CD8-positive, alpha-beta memory T cell (primary cell): ENCODE measurements at places on chromosomes 1 and 21. TPM values are rescaled to one million over a fixed set of nuclear protein-coding genes. Genes with fewer than 3 reads are reported as not detected.
A peak's percentile ranks its signal among the peaks of the same experiment; 100 is the strongest.

GRCh38 chr1:50427818-50428779, 4.9 kb upstream of the DMRTA2 start:
- no peak for DNase-seq

DNA sequence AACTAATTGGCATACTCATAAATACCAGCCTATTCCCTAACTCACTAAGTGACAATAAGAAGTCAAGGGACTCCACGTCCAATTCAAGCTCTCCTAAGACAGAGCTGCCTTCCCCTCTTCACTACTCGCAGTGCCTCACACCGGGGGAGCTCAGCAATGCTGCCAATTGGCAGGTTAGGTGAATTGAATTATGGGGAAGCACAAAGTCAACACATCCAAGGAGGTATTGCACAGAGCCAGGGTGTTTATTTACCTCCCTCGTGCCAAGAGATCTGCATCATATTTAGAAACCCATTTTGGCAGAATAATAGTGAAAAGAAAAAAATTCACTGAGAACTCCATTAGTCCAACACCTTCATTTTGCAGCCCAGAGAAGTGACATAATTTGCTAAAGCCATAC, 20.4 kb upstream of the TNR start:
- DNase-seq, result no peak

GRCh38 chr1:209109001-209109785, 474.3 kb upstream of the CAMK1G start:
- DNase-seq, result no peak

DNA sequence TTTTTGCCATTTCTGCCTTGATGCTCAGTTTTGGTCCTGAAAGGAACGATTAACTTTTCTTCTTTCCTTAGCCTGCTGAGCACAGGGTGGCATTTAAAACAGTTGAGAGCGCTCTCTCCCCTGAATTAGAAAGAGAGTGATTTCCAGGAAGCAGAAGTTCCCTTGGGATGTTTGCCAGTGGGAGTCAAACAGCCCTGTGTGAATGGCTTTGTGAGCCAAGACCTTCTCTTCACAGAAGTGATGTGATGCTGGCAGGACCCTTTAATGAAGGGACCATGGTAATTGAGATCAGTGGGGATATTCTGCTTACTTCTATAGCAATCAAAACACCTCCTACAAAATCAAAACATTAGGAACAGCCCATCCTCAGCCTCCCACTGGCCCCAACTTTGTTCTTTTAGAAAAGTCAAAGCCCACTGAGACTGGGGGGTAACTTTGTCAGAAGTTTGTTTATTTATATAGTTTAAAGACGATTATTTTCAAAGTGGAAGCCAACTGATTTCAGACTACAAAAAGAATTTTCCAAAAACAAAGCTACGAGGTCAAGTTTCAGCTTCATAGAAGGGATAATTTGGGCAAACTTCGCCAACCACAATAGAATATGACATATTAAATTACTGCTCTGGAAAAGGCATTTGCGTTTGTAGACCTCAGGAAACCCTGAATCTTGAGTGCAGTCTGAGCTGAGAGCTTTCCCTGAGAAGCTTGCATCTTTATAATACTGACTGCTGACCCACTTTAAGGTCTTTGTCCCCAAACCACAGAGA, 122.7 kb downstream of the GABPA start:
- DNase-seq, result no peak

DNA sequence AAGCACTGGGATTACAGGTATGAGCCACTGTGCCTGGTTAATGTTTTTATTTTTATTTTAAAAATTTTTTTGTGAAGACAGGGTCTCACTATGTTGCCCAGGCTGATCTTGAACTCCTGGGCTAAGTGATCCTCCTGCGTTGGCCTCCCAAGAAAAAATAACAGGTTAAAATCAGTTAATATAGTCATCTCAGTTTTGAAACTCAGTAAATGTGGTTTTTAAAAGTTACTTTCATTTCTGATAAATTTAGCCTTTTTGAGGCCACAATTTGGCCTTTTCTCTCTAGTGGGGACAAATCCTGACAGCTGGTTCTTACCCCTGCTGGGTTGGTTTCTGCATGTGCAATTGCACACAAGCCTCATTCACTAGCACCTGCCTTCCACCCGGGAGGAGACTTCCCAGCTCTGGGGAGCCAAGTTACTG, 13.3 kb downstream of the PMF1 start:
- DNase-seq, result no peak

- no peak for DNase-seq
Observed at GRCh38 chr1:55636696-55637095, 421.5 kb upstream of the USP24 start.

DNA sequence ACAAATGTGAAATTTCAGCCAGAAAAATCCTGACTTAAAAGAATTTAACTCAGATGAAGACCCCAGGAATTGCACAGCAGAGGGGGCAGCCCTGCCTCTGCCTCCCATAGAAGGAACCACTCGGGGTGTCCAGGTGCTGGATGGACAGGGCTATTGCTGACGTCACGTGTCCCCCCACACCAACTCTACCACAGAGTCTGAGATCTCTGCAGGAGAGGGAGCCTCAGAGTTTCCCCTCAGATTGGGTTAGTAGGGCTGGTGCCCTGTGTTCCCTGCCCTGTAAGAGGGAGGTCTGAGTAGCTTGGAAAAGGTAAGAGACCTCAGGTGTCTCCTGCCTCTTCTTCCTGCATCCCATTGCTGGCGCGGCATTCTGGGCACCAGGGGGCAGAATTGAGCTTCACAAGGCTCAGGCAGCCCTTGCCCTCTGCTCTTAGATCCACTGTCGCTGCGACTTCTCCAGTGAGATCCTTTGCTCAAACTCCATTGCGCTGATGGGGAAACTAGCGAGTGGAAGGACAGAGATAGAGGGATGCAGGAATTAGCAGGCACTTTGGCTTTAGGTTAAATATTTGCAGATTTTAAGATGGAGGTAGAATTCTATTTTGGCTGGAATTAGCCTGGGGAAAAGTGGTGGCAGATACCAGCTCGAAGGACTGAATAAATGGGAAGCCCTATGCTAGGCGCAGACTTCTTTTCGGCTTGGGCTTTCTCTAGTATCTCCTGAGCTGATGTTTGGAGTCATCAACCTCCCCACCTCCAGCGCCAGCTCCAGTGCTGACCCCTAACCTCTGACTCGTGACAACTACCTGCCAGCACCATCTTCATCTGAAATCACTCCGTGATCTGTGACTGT, 42.8 kb upstream of the DMBX1 start:
- peak; percentile 49 for DNase-seq

GRCh38 chr1:226637147-226637935, 88.8 kb downstream of the STUM start:
- DNase-seq, result no peak

DNA sequence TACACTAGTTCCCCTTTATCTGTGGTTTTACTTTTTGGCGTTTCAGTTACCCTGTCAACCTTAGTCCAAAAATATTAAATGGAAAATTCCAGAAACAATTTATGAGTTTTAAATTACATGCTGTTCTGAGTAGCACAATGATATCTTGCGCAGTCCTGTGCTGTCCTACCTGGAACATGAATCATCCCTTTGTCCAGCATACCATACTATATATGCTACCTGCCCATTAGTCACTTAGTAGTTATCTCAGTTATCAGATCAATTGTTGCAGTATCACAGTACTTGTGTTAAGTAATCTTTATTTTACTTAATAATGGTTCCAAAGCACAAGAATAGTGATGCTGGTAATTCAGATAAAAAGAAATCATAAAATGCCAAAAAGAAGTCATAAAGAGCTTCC, 52.7 kb downstream of the AGBL4 start:
- no peak for DNase-seq

GRCh38 chr21:20443558-20444155, 554.6 kb upstream of the NCAM2 start:
- no peak for DNase-seq

- DNase-seq, result no peak
Observed at GRCh38 chr1:167862432-167863076, 51.4 kb downstream of the ADCY10 start.

- DNase-seq, result no peak
Observed at GRCh38 chr1:221606256-221606655, 135.6 kb downstream of the DUSP10 start.

GRCh38 chr1:79055856-79056255, 49.3 kb upstream of the ADGRL4 start:
- DNase-seq, result no peak

GRCh38 chr1:61842863-61843514, 100.7 kb downstream of the PATJ start:
- DNase-seq, result no peak

DNA sequence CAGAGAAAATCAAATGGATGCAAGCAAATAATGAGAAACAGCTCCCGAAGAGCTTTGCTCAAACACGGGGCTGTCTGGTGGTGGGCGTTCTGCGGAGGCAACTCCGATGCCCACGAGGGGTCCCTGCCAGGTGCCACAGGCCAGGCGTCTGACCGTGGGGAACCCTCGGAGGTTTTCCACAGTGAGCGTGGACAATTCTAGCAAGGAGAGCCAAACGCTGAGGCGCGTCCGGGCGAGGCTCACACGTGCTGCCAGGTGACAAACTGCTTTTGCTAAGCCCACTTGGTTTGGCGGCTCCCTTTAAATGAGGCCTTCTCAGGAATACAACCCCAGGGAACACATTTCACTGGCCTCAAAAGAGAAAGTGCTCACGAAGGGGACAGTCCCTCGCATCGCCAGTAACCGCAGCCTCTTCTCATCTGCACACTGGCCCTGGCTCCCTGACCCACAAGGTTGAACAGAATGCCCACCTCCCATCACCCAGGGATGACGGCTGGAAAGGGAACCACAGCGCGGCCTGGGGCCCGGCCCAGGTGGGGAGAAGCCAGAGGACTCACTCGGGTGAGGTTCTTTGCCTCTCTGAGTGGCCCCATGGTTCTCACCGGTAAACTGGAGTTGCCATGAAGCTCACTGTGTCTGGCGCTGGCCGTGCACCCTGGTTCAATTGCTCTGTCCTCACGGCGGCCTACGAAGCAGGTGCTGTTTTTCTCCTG, 97.4 kb downstream of the PRDM16 start:
- DNase-seq, result no peak

DNA sequence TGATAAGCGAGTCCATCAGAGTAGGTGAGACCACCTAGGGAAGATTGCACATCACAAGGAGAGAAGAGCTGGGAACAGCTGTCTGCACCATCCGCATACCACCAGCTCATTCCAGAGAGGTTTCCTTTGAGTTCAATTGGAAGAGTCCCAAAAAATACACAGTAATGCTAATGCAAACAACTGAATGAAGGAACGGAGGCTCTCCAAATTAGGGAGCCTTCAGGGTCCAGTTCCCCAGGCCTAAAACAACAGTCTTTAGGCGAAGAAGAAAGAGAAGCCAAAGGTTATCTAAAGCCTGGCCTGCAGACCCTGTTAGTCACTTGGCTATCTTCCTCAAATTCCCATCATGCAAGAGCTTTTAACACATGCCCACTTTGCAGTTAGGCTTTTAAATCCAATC, 246.4 kb downstream of the PBX1 start:
- no peak for DNase-seq

- DNase-seq, result no peak
Observed at GRCh38 chr21:35603494-35603893, 456.8 kb downstream of the SETD4 start.

DNA sequence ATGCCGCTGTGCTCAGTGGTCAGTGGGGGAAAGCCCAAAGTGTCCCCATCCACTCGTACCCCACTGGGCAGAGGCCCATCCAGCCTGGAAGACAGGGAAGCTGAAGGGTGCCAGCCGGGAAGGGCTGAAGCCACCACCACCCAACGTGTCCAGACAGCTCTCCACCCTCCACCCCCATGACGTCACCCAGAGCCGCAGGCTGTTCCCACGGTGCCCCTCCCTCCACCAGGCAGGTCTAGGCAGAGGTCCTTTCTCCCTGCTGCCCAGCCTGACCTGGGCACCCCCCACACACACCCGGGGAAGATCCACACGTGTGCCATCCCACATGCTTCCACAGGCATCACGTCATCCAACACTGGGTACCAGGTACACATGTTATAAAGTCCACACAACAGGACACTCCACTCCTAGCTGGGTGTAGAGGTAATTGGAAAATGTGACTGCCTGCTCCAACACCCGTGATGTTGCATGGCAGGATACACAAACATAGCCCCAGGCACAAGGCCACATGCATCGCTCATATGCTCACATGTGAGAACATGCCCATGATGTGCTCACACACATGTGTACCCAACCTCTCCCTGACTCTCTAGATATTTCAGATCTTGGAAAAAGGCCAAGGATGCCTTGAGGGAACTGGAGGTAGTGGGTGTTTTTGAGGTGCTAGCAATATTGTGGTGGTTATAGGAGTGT, 5.1 kb upstream of the ARHGAP30 start:
- DNase-seq, result no peak

DNA sequence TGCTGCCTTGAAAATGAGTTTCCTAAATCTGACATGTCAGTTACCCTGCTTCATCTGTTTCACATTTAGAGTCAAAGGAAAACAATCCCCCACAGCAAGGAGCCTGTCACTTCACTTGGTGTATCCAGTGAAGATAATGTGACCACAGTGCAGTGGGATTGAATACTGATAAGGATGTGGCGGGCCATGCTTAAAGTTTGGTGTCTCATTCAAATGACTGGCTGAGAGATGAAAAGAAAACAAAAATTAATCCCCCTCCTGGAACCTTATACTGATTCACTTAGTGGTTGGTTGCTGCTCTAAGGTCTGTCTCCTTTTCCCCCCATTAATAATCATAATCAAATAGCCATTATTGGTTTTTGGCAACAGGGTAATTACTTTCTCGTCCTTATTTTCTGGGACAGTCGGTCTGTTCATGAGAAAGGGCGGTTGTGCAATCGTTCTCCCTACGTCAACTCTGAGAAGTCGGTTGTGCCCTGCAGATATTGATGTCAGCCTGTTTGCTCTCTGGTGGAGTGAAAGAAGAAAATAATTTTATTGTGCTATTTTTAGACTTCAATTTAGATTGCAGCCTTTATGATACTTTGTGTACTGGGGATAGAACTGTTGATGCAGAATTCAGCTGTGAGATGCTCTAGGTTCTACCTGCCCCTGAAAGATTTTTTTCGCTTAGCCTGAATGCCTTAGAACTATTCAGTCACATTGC, 360.2 kb downstream of the DISC1 start:
- no peak for DNase-seq

- DNase-seq, result no peak
Observed at GRCh38 chr1:31084782-31085569, 19.5 kb upstream of the PUM1 start.

GRCh38 chr1:222068937-222069336, 327.0 kb upstream of the DUSP10 start:
- no peak for DNase-seq

- no peak for DNase-seq
Observed at GRCh38 chr21:44820851-44821250, 3.0 kb upstream of the SUMO3 start.

GRCh38 chr1:205054013-205054412, 11.0 kb downstream of the CNTN2 start:
- DNase-seq, result no peak

GRCh38 chr1:56074007-56074651, 505.2 kb downstream of the PLPP3 start:
- no peak for DNase-seq

- no peak for DNase-seq
Observed at GRCh38 chr1:3586986-3587759, 24.1 kb downstream of the MEGF6 start.

- DNase-seq, result no peak
Observed at GRCh38 chr1:91799159-91799558, 86.8 kb downstream of the TGFBR3 start.

GRCh38 chr1:6691507-6691906, 10.1 kb downstream of the DNAJC11 start:
- DNase-seq, result no peak

ZP4 gene
- total RNA-seq, result not detected

ASCL5 gene
- not detected for total RNA-seq

GFI1 gene
- total RNA-seq, result 74.6 TPM

RAP1GAP gene
- total RNA-seq, result 0.44 TPM

ITSN1 gene
- total RNA-seq, result 5.5 TPM

MTARC1 gene
- not detected for total RNA-seq

FYB2 gene
- total RNA-seq, result not detected

NKAIN1 gene
- not detected for total RNA-seq
